ENCODE measurements at places on chromosomes 1 and 21.

GRCh38 chr1:44032170-44032790 is 1.0 kb upstream of the SLC6A9 start:
- no peak for DNase-seq

DNA sequence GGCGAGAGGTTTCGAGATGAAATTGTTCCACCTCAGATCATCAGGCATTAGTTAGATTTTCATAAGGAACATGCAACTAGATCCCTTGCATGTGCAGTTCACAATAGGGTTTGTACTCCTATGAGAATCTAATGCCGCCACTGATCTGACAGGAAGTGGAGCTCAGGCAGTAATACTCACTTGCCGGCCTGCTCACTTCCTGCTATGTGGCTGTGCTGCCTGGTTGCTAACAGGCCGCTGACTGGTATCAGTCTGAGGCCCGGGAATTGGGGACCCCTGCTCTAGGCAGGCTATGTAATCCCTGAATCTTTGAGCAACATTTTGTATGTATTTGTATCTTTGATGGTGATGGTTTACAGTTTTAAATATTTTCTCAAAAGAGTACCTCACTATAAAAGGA is 32.5 kb downstream of the XKR8 start:
- peak; percentile 25 for DNase-seq

DNA sequence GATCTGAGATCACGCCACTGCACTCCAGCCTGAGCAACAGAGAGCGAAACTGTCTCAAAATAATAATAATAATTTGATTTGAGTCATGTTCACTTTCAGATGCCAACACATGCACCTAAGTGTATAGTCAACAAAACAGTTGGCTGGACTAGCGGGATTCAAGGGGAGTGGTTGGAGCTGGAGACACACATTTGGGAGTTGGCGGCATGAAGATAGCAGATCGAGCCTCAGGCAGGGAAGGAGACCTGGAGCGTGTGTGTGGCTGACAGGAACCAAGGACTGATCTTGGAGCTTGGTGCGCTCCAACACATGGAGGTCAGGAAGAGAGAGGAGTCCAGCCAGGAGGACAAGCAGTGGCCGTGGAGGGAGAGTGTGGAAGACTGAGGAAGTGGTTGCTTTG is 14.6 kb upstream of the PGD start:
- no peak for DNase-seq

- no peak for DNase-seq
Observed at GRCh38 chr1:28538286-28538685, 14.6 kb upstream of the TRNAU1AP start.

GRCh38 chr1:228889289-228889688 is 154.0 kb downstream of the RHOU start:
- DNase-seq: no peak

DNA sequence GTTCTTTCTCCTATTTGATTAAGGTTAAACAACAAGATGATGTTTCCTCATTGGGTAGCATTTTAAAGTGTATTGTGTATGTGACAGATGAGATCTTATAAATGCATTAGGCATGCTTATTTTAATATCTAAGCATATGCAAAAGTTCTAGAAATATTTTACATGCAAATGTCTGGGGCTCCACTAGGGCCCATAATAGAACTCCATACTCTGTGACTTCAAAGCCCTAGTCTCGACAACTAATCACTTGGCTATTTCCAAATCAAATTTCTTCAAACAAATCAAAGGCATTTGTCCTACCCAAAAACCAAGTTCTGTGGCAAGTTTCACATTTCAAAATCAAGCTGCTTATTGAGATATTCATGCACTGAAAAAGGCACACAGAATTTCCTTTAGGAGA is 385.6 kb upstream of the ST6GALNAC5 start:
- no peak for DNase-seq

DNA sequence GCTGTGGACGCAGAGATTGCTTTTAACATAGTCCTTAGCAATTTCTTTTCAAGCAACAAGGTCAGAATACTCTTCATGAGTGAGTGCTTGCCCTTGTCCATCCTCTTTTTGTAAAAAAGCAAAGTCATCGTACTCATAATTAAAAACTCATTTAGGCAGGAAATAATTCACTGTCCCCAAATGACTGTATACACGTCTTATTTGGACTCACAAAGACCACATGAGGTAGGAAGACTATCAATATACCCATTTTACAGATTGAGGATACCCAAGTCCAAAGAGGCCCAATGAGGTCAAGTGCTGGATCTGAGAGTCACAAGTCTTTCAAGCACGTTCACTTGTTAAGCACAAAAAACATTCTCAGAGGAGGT is 13.2 kb downstream of the ITPKB start:
- DNase-seq: no peak

- DNase-seq: no peak
Observed at GRCh38 chr1:164058198-164058597, 500.8 kb upstream of the PBX1 start.

GRCh38 chr21:45283611-45284455 is 3.9 kb downstream of the POFUT2 start:
- DNase-seq: no peak

DNA sequence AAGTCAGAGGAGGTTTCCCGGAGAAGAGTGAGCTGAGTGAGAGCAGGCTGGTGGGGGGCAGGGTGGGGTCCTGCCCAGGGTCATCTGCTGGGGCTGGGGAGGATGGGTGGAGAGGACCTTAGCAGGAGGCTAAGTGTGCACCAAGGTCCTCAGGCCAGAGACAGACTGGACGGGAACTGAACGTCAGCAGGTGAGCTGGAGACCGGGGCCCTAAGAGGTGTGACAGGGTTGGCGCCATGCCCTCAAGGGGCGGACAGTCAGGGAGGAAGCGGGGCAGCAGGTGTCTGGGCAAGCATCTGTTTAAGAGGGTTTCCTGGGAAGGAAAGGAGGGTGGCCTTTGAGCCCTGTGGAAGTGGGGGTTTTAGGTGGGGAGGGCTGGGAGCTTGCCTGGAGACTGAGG is 13.6 kb upstream of the PTPN7 start:
- no peak for DNase-seq

GRCh38 chr1:202230061-202230938 is 36.7 kb downstream of the LGR6 start:
- DNase-seq: no peak

DNA sequence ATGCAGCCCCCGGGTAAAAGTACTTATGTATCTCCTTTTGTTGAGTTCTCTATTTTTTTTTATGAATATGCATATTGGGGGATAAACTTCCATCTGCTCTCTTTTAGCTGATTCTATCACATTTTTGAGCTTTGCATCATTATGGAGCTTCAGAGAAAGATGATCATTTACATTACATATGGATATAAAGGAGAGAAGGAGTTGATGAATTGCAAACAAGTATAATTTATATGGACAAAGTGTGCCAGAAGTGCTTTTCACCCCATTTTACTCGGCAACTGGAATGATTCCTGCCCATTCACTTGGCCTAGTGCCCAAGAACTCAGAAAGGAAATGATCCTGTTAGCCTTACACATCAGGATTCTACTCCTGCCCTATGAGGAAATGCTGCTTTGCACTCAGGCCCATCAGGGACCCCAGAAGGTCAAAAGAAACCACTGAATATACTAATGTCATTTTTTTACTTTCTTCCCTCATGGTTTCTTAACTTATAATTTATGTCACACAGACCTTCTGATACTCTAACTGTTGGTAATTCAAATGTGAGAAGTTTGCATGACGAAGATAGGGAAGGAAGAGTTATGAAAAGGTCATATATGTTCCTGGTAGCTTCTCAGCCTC is 65.6 kb downstream of the SAMSN1 start:
- DNase-seq: no peak

DNA sequence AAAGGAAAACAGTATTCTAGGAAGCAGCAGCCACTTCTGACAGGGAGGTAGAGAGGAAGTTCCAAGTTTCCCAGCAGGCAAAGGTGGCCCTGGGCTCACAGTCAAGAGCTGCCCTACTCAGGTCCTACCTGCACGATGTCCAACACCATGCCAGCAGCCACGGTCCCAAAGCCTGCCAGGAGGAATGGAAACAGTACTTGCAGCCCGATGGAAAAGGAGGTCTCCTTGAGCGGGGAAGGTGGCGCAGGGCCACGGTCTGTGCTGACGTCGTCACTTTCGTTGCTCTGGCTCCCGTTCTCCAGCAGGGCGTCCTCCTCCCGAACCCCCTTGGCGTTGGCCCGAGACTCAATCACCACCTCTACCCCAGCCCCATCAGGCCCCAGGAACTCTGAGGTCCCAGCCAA is 3.1 kb downstream of the SLC41A1 start:
- DNase-seq: no peak

- DNase-seq: no peak
Observed at GRCh38 chr1:186483561-186483960, 22.6 kb upstream of the PDC start.

DNA sequence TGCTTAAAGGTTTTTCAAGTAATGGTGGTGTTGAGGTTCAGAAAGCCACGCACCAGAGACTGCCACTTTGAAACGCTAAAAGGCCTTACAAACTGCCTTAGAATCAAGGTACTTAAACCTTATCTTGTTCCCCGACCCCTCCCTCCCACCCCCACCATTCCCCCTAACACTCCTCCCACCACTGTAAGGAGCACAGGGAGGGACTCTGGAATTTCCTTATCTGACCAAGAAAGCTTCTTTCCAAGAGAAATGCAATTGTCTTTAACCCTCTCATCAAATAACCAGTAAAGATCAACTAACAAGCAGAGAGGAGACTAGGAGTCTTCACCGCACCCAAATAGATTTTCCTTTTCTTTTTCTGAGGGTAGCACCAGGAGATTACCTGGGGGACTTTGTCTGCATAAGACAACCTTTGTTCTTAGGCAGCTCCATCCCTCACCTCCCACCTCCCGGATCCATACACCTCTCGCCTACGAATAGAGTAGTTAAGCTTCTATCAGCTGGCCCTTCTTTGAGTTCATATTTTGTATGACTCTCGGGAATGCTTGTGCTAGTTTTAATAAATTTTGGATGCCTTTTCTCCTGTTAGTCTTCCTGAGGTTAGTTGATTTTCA is 137.7 kb upstream of the ADGRL2 start:
- DNase-seq: no peak

DNA sequence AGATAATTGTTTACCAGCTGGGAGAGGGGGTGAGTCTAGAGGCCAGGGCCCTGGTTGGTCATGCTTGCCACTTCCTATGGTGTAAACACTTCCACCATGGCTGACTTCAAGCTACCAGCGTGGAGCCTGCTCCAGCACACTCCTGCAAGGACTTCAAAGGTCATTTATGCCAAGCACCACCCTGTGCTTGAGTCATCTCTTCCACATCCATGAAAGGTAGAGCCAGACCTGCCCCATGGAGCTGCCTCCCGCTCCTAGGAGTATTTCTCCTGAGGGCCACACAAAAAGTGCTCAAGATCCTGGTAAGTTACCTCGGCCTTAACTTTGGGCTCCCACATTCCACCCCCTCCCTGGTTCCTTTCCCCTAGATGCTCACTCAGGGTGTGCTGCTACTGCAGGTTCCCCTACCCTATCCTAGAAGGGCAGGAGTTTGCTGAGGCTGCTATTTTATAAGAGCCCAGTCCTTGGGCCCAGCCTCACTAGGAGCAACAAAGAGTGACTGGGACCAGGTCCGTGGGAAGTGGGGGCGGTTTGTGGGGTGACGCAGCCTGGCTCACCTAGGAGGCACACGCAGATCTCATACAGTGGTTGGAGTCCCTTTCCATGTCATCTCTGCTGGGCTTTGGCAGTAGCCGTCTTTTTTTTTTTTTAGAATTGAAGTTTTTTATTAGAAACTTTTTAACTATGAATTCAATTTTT is 2.4 kb downstream of the RAB7B start:
- DNase-seq: peak; percentile 55
